AG04450 (cell line): ENCODE measurements at places on chromosomes 16 and 17.

DNA sequence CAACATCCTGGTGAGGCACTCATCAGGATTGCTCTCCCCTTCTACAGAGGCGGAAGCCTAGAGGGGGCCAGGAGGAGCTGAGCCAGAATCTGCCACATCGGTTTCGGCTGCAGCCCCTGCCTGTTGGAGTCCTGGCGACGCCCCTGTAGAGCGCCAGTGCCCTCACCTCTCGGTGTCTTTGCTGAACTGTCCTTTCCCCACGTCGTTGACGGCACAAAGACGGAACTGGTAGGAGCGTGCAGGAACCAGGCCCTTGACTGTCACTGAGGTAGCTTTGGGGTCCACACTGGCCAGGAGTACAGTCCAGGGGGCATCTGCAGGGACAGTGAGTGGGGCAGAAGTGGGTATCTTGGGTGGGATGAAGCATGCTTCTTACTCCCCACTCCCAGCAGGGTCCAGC lies 110.3 kb upstream of the CDC42EP4 start:
- no peak for DNase-seq

GRCh38 chr16:57593021-57593420 lies 35.4 kb upstream of the ADGRG1 start:
- no peak for DNase-seq

- DNase-seq = no peak
Measured at GRCh38 chr17:869567-870525, 87.7 kb downstream of the MRM3 start.

- DNase-seq = no peak
Measured at GRCh38 chr17:77564278-77564920, 394.1 kb upstream of the TNRC6C start.

DNA sequence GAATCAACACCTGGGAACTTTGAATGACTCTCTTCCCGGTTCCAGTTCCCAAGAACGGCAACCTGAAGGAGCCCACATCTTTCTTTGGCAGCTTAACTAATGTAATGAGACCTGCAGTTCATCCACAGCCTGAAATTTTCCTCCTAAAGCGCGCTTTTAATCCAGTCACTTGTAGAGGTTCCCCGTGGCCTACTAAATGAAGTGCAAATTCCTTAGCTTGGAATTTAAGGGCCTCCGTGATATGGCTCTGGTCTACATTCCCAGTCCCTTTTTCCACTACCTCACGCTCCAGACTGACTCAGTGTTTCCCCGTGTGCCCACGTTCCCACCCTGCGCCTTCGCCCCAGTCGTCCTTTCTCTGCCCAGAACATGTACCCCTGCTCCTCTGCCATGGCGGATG lies 27.2 kb downstream of the FZD2 start:
- DNase-seq = no peak

DNA sequence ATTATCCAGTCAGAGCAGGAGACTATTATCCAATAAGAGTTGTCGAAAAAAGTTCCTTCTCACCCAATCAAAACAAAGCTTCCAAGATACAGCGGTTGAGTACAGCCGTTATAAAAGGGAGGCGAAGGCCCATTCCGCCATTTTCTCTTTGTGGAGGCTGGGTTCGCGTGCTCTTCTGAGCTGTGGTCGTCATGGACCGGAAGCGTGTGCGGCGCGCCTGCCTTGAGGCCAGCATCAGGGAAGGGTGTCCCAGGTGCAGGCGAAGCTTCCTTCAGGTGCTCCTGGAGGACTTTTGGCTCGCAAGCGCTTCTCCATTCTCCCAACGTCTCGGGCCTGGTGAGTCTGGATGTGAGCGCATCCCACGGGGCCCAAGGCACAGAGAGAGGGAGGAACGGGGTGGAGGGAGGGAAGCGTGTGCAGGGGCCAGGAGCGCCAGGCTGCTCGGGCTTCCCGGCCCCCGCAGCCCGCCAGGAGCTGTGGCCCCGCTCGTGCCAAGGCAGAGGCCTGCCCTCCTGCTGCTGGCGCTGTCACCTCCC lies 99.2 kb downstream of the GOSR1 start:
- DNase-seq = no peak

DNA sequence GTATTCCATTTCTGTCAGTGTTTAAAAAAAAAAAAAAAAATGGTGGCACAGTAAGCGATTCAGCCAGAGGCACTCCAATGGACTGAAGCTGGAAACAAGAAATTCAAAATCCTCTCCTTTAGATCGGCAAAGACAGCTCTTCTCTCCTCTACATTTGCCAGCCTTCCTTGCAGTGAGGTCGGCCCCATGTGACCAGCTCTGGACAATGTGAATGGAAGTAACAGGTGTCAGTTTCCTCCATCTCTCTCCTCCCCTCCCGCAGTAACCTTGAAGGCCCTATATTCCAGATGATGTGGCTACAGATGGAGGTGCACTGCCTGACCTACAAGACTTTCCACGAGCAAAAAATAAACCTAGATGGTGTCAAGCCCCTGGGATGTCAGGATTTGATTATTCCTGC lies 15.0 kb downstream of the CUEDC1 start:
- no peak for DNase-seq

- no peak for DNase-seq
Measured at GRCh38 chr16:13708347-13709120, 211.4 kb upstream of the ERCC4 start.

DNA sequence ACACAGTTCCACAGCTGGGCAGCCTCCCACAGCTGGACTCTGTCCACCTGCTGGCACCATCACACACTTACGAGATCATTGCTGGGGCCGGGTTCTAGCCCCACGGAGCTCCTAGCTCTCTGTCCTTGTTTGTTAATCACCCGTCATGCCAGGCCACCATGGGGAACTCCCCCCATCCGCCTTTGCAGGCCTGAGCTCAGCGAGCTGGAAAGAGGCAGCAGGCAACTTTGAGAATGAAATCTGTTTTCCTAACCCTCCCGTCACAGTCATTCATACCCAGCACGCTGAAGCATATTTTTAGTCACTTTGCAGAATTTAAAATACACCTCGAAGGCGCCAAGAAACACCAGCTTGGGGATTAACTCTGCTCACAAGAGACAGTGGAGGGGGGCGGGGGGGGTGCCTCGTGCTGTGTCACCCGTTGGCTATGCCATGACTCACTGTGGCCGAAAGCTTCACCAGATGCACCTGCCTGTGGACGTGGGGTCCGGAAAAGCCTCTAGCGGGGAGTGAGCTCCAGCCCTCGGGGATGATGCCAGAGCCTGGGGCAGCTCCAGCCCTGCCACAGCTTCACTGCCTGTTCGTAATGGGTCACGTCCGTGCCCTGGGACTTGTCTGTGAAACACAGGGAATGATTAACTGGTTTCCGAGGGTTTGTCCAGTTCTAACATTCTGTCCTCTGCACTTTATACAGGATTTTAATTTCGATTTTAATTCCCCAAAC lies 1.4 kb upstream of the SPNS2 start:
- DNase-seq = no peak

- DNase-seq = no peak
Measured at GRCh38 chr16:77014441-77014840, 176.5 kb upstream of the MON1B start.

- DNase-seq = no peak
Measured at GRCh38 chr17:38861399-38861843, 7.9 kb upstream of the RPL23 start.

DNA sequence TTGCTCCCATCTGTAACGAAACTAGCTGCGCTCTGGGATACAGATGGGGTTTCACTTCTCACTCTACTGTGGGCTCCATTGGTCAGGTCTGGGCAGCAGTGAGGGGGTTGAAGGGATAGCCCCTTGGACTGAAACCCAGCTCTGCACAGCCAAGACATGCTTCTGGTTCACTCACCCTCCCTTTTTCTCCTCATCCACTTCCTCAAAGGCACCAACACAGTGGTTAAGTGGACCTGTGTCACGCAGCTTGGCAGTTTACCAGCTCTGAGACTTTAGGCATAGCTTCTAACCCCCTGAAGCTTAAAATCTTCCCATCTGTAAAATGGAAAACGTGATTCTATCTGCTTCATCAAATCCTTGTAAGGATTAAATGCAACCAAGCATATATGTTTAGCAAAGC lies 11.5 kb upstream of the KRT38 start:
- no peak for DNase-seq

GRCh38 chr16:9370061-9370491 lies 278.6 kb downstream of the HAPSTR1 start:
- DNase-seq = no peak

GRCh38 chr16:5454349-5454748 lies 356.8 kb upstream of the EEF2KMT start:
- no peak for DNase-seq

- no peak for DNase-seq
Measured at GRCh38 chr17:62059414-62059813, 5.7 kb downstream of the MED13 start.

DNA sequence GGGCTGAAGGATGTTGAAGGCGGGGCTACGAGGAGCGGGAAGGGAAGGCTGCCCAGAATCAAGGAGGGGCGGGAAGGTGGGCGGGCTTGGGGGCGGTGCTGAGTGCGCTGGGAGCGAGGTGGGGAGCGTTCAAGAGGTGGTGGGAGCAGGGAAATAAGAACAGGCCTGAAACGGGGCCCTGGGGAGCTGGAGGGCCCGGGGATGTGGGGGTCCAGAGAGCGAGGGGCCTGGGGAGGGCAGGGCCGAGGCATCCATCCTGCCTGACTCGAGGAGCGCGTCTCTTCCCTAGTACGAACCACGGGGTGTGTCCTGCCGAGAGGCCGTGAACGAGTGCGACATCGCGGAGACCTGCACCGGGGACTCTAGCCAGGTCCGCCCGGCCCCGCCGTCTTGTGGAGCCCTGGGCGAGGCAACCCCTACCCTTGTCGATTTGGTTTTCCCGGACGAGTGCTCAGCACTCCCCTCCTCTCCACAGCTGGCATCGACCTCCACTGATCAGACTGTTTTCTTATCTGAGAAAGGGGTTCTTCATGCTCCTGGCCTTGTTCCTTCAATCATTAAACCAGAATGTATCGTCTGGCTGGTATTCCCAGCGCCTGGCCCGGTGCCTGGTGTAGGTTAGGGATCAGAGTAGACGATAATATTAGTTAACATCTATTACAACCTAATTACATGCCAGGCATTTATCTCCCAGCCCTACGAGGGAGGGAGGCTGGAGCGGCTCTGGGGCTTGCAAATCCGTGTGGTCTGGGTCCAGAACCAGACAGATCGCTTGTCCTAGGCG lies 17.2 kb downstream of the ADAM11 start:
- DNase-seq = no peak

GRCh38 chr16:55331648-55332185 lies 7.7 kb downstream of the IRX6 start:
- no peak for DNase-seq

DNA sequence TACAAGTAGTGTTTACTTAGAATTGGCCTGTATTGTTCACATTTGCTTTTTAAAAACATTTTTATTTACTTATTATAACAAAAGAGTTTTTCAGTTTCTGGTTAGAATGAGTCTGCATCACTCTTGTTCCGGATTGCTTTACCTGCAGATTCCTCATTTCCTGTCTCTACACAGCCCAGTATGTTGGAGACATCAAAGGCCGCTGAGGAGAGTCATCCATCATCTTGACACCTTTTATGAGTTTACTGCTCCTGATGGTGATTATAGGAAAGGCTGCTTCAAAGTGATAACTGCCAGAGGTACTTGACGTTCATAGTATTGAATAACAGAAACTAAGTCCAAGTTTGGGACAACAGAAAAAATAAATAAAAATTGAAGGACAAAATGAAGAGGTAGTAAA lies 490.5 kb upstream of the CA10 start:
- no peak for DNase-seq

DNA sequence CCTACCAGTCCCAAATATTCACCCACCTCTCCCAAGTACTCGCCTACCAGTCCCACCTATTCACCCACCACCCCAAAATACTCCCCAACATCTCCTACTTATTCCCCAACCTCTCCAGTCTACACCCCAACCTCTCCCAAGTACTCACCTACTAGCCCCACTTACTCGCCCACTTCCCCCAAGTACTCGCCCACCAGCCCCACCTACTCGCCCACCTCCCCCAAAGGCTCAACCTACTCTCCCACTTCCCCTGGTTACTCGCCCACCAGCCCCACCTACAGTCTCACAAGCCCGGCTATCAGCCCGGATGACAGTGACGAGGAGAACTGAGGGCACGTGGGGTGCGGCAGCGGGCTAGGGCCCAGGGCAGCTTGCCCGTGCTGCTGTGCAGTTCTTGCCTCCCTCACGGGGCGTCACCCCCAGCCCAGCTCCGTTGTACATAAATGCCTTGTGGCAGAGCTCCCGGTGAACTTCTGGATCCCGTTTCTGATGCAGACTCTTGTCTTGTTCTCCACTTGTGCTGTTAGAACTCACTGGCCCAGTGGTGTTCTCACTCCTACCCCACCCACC lies 29.8 kb downstream of the POLR2A start:
- no peak for DNase-seq

- no peak for DNase-seq
Measured at GRCh38 chr16:86016201-86016965, 117.4 kb downstream of the IRF8 start.

- DNase-seq = no peak
Measured at GRCh38 chr16:52033992-52034391, 513.0 kb downstream of the TOX3 start.

DNA sequence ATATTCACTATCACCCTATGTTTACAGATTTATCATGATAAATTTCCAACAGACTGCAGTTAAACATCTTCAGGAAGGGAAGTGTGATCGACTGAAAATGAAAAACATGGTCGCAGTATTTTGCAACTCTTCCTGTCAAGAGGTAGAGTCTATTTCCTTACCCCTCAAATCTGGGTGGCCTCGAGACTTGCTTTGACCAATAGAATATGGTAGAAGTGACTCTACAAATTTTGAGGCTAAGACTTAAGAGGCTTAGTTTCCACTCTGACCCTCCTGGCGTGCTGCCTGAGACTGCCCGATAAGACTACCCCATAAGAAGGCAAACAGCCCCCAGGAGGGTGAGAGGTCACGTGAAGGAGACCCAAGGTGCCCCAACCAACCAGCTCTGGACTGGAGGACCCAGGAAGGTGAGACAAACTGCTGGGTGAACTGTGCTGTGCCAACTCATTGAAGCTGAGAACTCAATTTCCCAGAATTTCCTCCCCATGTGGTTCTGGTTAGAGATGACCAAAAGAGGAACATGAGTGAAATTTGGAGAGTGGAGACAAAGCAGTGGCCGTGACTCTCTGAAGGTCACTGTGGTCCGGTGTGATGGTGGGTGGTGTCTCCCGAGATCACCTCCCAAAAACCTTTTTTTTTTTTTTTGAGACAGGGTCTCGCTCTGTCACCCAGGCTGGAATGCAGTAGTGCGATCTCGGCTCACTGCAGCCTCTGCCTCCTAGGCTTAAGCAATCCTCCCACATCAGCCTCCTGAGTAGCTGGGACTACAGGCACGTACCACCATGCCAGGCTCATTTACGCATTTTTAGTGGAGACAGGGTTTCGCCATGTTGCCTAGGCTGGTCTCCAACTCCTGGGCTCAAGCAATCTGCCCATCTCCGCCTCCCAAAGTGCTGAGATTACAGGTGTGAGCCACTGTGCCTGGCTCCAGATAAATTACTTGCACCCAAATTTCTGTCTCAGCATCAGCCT lies 38.2 kb upstream of the LITAF start:
- no peak for DNase-seq
